Activated naive CD4-positive, alpha-beta T cell treated with anti-CD3 and anti-CD28 coated beads for 36 hours (primary cell): ENCODE measurements at places on chromosomes 6 and 20. TPM values are rescaled to one million over a fixed set of nuclear protein-coding genes. Genes with fewer than 3 reads are reported as not detected.

DOK5 gene
- total RNA-seq: 3.9 TPM

SYTL3 gene
- 115 TPM for total RNA-seq

BIRC7 gene
- not detected for total RNA-seq

C20orf202 gene
- total RNA-seq: not detected

TRAPPC3L gene
- not detected for total RNA-seq

MYCT1 gene
- total RNA-seq: not detected

SEL1L2 gene
- not detected for total RNA-seq

ZKSCAN3 gene
- 1.3 TPM for total RNA-seq

ZSCAN16 gene
- total RNA-seq: 2.3 TPM

DNAH8 gene
- total RNA-seq: 0.15 TPM

BCAS1 gene
- 0.05 TPM for total RNA-seq

BPIFB4 gene
- not detected for total RNA-seq

LIME1 gene
- 3.1 TPM for total RNA-seq

TMEM30A gene
- total RNA-seq: 68.9 TPM

MAN1A1 gene
- total RNA-seq: 15.1 TPM

DACT2 gene
- not detected for total RNA-seq

TLDC2 gene
- total RNA-seq: not detected

BMP2 gene
- total RNA-seq: not detected
